ENCODE measurements at places on chromosomes 2 and 18. TPM values are rescaled to one million over a fixed set of nuclear protein-coding genes. Genes with fewer than 3 reads are reported as not detected.

The TUBB8B gene
- not detected for total RNA-seq

The RUFY4 gene
- total RNA-seq, result not detected

The TTR gene
- not detected for total RNA-seq

The ASB18 gene
- total RNA-seq, result not detected

The ALPP gene
- total RNA-seq, result not detected

The NEUROD1 gene
- not detected for total RNA-seq

The ZFP36L2 gene
- 11.8 TPM for total RNA-seq

The RNU2-63P gene
- total RNA-seq, result under 0.01 TPM

The ZNF396 gene
- total RNA-seq, result 1.3 TPM

The ESPNL gene
- under 0.01 TPM for total RNA-seq

The NCL gene
- total RNA-seq, result 378 TPM

The GPN1 gene
- 55.2 TPM for total RNA-seq

The CCL20 gene
- total RNA-seq, result not detected

The GNAL gene
- 3.5 TPM for total RNA-seq

The TRABD2A gene
- total RNA-seq, result 5.1 TPM

The MC5R gene
- total RNA-seq, result not detected

The ARHGEF4 gene
- total RNA-seq, result not detected

The SKOR2 gene
- not detected for total RNA-seq

The COL4A3 gene
- 0.14 TPM for total RNA-seq

The DUSP11 gene
- 42.6 TPM for total RNA-seq

The SLC35G4 gene
- not detected for total RNA-seq

The C2orf80 gene
- total RNA-seq, result not detected

The TEX44 gene
- not detected for total RNA-seq

The IL36G gene
- not detected for total RNA-seq

The PPIG gene
- 36.6 TPM for total RNA-seq

The TDRD15 gene
- under 0.01 TPM for total RNA-seq

The POTEF gene
- 0.13 TPM for total RNA-seq

The SCG2 gene
- not detected for total RNA-seq

The CAVIN2 gene
- total RNA-seq, result 163 TPM

The HOXD8 gene
- total RNA-seq, result not detected

The GORASP2 gene
- total RNA-seq, result 70.1 TPM

The GPC1 gene
- total RNA-seq, result 22.2 TPM

The INO80D gene
- total RNA-seq, result 17.2 TPM

The TAF1B gene
- total RNA-seq, result 70.2 TPM

The SERPINB11 gene
- not detected for total RNA-seq

The LANCL1 gene
- 56.9 TPM for total RNA-seq

The SCN1A gene
- total RNA-seq, result not detected

Measured in thoracic aorta endothelial cell (primary cell).